ENCODE measurements at places on chromosomes 5 and 9.

DNA sequence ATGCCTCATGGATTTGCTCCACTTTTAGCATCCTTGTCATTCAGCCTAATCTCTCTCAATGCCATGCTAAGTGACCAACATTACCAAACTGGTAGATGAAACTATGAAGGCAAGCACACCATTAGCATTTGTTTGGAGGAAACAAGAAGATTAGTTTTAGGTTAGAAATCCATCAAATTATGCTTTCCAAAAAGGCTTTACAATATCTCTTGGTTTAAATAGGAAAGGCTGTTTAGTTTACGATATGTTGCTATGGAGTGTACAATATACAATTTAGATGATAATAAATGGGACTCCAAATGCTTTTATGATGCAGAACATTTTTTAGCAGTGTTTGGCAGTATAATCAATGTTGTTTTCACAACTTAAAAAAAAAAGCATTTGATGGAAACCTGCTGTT lies 47.8 kb upstream of the CTXN3 start:
- no peak for DNase-seq

DNA sequence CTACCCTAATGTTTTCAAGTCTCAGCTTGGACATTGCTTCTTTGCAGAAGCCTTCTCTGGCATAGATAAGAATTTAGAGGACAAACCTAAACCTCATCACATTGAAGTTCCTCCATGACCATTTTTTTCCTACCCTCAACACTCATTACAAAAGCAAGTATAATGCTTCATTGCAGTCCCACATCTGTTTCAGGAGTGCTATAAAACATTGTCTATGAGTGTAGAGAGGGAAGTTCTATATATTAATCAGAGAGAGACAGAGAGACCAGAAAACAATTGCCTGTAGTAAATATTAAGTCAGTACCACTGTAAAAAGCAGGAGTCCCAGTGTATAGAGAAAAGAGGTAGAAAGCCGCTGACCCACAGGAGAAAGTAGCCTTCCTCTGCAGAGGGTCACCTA lies 149.7 kb downstream of the PRELID2 start:
- no peak for DNase-seq

- no peak for DNase-seq
These were observed 71.9 kb downstream of the ITGA1 start for GRCh38 chr5:52859628-52860027.

GRCh38 chr9:5510360-5510931 lies at the start of gene PDCD1LG2:
TSS of gene PDCD1LG2 (plus strand) at chr9:5510531. CDS start at chr9:5522547, 12,016 bp downstream.
- DNase-seq, result no peak

- peak; percentile 6 for DNase-seq
These were observed 391.2 kb downstream of the HINT1 start for GRCh38 chr5:130773813-130774212.

- no peak for DNase-seq
These were observed 26.9 kb downstream of the PTPA start for GRCh38 chr9:129138144-129138462.

All from NB4 (cell line).